ENCODE measurements at places on chromosomes 3 and 15.

- no peak for DNase-seq
Observed at GRCh38 chr3:29279806-29280205, 1.1 kb upstream of the RBMS3 start.

GRCh38 chr15:31434588-31435260 is 108.1 kb downstream of the KLF13 start:
- DNase-seq = peak; percentile 67

DNA sequence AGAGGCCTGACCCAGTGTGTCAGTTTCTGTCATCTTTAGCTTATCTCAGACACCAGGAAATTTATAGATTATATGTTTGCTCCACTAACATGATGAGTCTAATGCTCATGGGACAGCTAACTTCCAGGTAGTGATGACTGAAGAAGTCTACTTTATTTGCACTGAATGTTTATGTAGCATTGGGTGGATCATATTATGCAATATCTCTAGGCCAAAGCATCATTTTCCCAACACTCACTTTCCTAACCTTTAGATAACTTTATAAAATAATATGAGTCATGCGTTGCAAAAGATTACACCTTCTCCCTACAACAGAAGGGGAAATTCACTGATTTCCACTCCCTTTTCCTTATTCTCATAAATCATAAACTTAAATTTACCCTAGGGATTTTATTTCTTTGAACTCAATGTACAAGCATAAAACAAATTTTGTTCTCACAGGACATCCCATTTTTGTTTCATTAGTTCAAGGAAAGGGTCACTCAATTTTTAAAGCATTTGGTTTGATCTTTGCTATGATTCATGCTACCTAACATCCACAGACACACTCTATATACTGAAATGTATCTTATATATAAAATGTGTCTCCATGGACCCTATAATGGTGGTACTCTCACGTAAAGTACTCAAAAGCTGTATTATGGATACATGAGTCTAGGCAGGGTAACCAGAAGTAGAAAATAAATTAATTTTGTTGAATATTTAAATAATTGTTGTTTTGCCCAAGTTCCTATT is 225.2 kb downstream of the WDR72 start:
- no peak for DNase-seq

DNA sequence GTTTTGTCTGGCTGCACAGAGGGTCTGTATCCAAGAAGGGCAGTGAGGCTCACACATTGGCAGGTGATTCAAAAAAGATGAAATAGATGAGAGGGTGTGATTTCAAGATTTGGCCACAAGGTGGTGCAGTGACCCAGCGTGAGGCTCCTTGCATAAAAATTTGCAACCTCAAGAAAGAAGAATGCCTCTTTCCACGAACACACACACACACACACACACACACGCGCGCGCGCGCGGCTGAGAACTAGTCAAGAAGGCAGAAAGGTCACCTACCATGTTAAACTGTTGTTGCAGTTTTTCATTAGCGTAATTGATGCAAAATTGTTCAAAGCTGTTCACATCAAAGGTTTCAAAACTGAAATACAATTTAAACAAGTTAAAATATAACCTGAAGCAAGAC is 39.2 kb downstream of the MYO5C start:
- DNase-seq = peak; percentile 27

- no peak for DNase-seq
Observed at GRCh38 chr3:114308830-114309229, 15.0 kb downstream of the TIGIT start.

- DNase-seq = peak; percentile 30
Observed at GRCh38 chr3:14791343-14791945, 27.3 kb upstream of the FGD5 start.

- DNase-seq = no peak
Observed at GRCh38 chr3:194661374-194661773, 10.6 kb downstream of the LSG1 start.

DNA sequence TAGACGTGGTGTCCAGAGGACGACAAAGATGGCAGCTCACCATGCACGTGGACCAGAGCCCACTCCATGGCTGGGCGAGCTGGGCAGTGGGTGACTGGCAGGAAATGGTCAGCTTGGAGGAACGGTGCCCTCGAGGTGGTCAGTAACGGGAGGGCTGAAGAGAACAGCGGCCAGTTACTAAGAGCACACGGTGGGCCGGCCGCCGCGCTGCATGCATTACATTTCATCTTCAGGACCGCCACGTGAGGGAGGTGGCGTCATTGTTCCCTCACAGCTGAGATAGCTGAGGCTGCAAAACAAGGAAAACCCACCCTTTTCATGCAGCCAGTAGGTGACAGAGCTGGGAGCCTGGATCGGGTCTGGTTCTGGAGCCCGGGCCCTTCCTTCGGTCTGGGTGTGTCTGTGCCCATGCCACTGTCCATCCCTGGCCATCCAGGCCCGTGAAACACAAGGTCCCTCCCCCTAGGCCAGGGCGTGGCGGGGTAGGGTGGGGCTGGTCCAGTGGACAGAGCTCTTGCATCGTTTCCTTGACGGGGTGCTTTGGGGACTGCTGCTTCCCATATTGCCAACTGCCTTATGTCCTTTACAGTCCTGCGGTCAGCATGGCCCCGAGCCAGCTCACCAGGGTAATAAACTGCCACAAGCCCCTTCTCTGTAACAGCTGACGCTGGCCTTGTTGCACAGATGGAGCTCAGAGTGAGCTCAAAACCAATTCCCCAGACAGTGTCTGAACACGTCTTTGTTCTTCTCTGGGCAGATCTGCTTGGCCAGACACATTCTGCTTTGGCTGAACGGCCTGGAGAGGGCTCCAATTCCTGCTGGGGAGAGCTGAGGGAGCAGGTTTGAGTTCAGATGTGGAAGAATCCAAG is 51.8 kb downstream of the RGMA start:
- DNase-seq = no peak

GRCh38 chr15:39761006-39761405 is 21.6 kb downstream of the FSIP1 start:
- no peak for DNase-seq

DNA sequence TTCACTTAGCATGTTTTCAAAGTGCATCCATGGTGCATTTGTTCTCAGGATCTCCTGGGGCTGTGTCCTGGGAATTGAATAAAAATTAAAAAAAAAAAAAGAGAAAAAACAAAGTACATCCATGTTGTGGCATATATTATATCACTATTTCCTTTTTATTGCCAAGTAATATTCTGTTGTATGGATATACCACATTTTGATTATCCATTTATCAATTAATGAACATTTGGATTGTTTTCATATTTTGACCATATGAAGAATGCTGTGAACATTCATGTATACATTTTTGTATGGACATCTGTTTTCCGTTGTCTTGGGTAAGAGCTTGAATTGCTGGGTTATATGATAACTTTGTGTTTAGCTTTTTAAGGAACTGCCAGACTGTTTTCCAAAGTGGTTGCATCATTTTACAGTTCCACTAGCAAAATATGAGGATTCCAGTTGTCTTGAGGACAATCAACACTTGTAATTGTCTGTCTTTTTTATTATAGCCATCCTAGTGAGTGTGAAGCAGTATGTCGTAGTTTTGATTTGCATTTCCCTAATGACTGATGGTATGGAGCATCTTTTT is 44.5 kb downstream of the CTDSPL2 start:
- DNase-seq = no peak

GRCh38 chr3:109387621-109388020 is 50.3 kb upstream of the DPPA4 start:
- DNase-seq = no peak

DNA sequence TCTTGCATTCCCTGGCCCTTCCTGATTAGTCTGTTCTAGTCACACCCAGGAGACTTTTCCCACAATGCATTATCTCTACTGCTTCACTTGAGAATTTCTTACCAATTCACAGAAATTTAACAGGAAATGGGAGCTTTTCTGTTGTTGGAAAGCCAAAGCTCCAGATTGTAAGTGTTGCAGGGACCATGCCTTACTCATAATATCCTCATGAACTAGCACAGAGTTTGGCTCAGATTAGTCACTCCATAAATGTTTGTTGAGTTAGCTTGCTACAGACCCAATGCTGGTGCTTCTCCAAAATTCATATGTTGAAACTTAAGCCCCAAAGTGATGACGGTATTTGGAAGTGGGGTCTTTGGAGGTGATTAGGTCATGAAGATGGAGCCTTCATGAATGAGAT is 232.6 kb downstream of the GAP43 start:
- no peak for DNase-seq

DNA sequence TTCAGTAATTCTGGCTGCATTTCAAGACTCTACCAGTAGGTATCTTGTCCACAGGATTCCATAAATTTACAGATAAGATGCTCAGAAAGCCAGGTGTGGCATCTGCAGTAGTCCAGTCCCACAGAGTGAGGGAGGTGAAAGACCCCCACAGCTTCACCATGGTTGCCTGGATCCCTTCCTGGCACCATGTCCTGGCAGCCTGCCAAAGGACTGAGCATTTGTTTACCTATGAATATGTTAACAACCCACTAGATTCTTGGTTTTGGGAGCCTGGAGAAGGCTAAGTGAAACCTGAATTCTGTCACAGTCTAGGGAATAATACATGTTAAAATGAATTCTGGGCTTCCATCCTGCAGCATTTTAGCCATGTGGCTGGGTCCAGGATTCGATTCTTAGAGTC is 14.9 kb downstream of the CHST2 start:
- no peak for DNase-seq

GRCh38 chr3:165521131-165521871 is 315.9 kb downstream of the BCHE start:
- no peak for DNase-seq

DNA sequence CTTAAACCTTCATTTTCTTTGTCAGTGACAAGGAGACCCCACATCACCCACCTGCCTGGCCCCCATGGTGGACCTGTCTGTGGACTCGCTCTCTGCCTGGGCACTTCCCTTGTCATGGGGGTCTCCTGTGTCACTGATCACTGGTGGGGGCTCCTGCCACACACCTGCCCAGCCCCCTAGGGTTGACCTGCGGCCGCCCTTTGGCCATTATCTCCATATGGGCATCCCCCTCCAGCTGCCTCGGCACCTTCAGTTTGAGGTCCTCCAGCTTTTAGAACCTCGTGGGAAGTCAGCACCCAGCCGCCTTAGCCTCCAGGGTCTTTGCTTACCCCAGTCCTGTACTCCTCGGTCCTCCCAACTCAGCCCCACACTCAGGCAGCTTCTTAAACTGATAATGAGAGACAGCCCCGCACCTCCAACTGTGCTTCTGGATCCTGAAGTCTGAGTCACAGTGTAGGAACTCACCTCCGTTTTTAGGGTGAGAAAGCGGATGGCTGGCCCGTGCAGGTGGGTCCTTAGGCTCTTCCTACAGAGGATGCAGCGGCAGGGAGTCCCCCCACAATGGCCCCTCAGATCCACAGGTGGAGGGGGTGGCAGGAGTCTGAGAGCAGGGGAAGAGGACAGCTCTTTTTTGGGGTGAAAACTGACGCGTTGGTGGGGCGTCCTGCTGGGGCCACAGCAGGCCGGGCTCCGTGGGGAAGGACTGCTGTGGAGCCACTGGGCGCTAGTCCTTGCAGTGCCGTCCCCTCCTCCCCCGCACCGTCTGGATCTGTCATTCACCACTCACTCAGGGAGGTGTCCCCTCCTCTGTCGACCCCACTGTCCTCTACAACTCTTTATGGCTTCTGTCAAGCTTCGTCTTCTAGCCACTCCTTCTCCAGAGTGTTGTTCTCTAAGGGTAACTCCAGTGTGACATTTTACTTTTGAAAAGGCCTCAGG is 8.7 kb upstream of the PRR23E start:
- no peak for DNase-seq

- no peak for DNase-seq
Observed at GRCh38 chr3:177641206-177641605, 443.9 kb upstream of the TBL1XR1 start.

DNA sequence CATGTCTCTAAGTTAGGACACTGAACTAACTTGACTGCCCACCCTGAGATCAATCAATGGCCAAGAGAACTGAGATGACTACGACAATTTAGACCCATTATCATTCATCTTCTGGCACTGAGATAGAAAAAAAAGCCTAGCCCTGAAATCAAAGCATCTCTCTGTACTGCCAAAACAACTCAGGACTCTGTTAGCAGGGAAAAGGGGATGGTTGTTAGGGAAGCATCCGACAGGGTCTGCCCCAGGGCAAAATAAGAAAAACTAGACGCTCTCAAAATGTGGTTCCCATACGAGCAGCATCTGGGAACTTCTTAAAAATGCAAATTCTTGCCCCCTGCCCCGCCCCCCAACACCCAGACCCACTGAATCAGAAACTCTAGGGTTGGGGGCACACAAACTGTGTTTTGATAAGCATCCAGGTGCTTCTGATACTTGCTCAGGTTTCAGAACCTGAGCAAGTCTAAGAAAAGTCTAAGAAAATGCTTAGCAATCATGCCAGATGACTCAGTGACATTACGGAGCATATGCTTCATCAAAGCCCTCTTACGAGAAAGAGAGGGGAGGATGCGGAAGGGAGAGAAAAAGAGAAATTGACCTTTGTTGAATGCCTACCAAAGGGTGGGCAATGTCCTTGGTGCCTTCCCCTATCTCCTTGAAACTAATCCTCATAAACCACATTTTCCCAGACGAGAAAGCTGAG is 172.8 kb upstream of the HES1 start:
- no peak for DNase-seq

- no peak for DNase-seq
Observed at GRCh38 chr3:64039332-64039731, 16.0 kb upstream of the PSMD6 start.

DNA sequence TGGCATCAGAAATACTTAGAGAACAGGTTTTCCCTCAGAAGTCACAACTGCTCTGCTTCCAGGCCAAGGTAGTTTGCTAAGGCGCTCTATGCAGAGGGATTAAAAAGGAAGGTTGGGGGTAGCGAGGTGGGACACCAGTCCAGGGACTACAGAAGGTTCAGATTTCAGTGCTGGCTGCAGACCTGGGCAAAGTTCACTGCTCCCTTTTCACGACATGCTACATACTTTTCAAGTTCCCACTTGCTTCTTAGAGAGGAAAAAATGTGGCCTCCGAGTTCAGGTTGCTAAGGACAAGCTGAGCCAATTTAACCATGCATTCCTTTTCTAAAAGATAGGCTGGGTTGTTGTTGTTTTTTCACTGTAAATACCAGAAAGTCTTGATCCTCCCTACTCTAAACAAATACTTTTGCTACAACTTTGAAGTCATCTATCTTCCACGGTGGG is 158.6 kb upstream of the NR2F2 start:
- no peak for DNase-seq
